ENCODE measurements at places on chromosomes 3 and 15.
A peak's percentile ranks its signal among the peaks of the same experiment; 100 is the strongest.

GRCh38 chr3:4738737-4739274 is 240.4 kb upstream of the BHLHE40 start:
- DNase-seq, result no peak

GRCh38 chr3:126798521-126798920 is 94.5 kb downstream of the CHCHD6 start:
- DNase-seq, result no peak

DNA sequence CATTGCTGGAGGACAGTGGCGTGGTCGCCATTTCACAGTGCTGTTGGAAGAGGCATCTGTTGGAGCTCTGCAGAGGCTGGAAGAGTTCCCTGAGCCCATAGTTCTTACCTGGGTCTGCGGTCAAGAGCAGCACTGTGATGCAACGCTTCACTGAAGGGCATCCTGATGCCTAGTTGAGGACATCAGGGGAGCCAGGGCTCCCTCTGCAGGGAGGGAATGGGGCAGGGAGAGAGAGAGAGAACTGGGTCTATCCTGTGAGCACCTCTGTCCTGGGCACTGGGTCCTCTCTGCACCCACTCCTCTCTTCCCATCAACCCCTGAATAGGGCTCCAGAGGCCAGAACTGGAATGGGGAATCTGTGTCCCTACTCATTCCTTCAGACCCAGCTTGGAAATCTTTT is 23.9 kb upstream of the MOBP start:
- no peak for DNase-seq

DNA sequence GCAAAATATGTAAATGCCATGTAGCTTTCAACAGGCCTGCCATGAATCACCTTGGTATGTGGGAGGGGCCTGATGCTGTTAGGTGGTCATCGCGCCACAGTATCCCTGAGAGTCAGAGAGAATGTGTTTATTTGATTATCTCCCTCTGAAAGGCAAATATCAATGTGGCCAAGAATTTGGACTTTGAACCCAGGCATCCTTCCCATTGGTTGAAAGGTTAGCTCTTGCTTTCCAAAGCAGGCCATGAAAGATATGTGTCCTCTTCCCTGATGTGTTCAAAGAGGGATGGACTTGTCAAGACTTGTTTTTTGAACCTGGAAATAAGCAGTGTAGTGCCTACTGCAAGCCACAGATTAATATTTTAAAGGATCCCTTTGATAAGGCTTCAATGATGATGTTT is 36.7 kb downstream of the SRP14 start:
- no peak for DNase-seq

GRCh38 chr15:41323611-41324010 is 8.8 kb downstream of the OIP5 start:
- no peak for DNase-seq

GRCh38 chr3:4309491-4310128 is 6.4 kb downstream of the SETMAR start:
- no peak for DNase-seq

DNA sequence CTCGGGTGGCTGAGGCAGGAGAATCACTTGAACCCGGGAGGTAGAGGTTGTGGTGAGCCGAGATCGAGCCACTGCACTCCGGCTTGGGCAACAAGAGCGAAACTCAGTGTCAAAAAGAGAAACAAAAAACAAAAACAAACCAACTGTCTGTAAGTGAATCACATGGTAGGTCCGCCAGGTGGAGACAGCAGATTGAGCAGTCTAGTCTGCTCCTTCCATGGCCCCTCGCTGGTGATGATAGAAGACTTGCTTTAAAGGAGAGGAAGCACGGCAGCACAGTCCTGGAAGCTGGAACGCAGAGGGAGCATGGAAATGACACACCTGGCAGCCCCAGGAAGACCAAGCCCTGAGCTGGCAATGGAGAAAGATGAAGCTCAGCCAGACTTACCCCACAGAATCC is 31.4 kb upstream of the MGLL start:
- DNase-seq, result no peak

DNA sequence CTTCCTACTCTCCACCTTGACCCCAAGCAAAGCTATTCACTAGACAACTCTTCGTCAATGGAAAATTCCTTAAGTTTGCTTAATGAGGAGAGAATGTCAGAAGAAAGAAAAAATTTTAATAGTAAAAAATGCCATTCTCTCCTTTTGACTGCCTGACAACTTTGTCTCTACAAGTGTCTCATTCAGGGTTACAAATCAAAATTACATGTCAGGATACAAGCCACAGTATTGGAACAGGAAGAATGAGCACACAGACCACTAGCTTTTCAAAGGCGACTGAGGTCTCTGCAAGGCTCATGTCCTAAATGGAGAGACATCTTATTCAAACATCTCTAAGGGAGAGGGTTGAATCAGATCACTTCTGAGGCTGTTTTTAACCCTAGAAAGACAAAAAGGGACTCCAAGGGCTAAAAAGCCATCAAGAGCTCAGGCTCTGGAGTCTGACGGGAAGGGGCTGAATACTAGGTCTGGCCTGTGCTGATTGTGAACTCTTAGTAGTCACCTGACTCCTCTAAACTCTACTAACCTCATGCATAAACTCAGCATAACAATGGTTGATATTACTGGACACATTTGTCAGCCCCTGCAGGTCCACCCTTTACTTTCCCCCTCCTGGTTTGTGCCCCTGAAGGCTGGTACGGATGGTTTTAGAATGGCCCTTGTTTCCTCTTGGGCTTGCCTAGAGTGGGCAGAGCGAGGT is 12.8 kb upstream of the MEIS2 start:
- no peak for DNase-seq

- no peak for DNase-seq
Measured at GRCh38 chr3:124131158-124131557, 139.2 kb upstream of the ROPN1 start.

DNA sequence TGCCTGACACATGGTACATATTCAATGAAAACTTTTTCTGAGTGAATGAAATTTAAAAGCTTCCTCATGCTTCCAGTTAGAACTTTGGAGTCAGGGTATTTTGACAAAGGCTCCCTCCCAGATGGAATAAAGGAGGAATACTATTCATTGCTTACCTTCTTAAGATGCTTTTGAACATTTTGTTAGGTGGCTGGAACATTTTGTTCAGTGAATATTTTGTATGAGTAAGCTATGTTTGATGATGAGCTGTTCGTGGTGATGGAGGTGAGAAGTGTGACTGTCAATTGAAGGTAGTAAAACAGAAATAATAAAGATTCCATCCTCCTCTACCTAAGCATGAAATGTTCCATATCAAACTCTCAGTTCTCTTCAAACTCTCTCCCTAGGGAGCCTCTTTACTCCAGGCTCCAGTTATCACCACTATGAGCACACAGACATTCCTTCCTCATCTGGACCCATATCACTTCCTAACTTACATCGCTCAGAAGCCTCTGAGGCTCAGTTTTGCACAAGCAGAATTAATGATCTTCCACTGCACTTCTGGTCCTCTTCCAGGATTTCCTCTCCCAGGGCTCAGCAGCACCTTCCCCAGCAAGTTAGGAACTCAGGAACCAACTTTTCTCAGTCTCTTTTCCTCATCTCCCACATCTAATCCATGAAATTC is 2.5 kb upstream of the AQP9 start:
- DNase-seq, result no peak

DNA sequence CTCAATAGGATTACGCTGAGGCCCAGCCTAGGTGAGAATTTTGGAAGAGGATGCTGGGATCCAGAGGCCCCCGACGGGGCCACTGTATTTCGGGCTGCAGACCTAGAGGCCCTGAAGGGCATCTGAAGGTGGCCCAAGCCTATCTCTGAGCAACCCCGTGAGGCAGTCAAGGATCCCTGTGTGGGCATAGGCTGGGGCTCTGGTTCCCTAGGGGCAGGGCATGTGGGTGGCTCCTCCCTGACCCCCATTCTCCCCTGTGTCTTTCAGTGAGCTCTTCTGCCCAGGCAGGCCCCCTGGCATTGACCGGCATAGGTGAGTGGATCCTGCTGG is 216.0 kb downstream of the SNRPN start:
- DNase-seq, result no peak

GRCh38 chr3:2993736-2994135 is 116.4 kb downstream of the IL5RA start:
- no peak for DNase-seq

DNA sequence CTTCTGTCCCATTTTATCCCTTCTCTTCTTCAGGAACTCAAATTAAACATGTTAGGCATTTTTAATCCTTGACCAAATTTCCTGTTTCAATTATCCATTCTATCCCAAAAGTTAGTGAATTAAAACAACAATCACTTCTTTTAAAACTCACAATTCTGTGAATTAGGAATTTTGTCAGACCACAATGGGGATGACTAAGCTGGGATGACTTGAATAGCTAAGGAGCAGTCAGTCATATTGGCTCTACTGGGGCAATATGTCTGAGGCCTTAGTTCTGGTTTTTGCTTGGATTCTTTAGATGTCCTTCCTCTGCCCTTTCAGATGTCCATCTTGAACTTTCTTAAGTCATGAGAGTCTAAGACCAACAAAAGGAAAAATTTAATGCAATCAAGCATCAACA is 178.2 kb upstream of the TGFBR2 start:
- no peak for DNase-seq

DNA sequence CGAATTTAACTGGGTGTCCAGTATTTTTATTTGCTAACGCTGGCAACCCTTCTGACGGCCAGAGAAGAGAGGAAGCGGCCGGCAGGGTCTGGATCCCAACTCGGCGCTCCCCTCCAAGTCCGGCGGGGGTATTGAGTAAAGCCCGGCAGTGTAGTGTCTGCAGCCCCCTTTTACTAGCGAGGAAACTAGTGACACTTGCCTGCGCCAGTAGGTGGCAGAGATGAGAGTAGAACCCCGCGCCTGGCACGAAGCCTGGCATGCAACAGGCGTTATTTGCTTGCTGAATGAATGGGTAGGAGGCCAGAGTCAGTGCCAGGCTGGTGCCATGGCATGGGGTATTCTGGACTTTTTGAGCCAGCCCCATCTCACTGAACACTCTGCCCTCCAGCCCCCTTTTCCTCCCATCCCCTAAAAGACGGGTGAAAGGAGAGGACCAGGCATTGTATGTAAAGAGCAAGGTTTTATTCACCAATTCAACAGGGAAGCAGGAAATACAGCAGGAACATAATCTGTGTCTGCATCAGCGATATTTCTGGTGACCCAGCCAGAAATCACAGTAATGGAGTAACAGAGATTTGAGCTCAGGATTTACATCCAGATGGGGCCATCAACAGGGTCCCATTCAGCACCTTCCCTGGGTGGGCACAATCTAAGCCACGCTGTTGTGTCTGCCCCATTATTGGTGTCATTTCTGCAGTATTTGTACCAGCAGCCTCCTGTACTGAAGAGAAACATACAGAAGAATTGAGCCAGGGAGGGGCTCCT is 788 bp upstream of the WDR73 start:
- peak; percentile 77 for DNase-seq

DNA sequence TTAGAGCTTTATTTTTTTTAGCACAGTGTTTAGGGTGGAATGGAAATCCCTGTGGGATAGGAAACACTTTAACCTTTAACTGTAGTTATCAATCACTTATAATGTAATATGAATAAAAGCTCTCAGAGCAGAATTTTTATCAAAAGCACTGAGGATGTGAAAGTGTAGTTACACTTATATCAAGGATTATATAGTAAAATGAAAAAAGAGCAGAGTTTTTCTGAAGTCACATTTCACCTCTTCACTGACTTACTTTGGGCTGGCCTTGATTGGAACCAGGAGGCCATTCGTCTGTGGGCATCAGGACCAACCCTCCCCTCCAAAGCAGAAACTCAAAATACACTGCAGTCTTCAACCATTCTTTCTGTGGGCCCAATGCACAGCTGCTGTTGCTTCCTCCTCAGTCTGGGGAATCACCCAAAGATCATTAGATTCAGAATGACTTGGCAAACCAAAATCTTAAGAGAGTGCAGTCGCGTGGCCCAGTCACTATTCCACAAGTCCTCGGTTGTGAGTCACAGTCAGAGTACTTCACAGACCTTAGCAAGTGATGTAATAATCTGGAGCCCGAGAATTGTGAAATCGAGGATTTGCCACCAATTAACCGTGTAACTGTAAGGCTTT is 132.6 kb upstream of the COL8A1 start:
- no peak for DNase-seq

GRCh38 chr3:143837076-143837475 is 11.2 kb downstream of the SLC9A9 start:
- no peak for DNase-seq

- peak; percentile 46 for DNase-seq
Measured at GRCh38 chr15:29364426-29365078, 94.9 kb upstream of the NSMCE3 start.

GRCh38 chr3:129014793-129015345 is 13.8 kb downstream of the EFCC1 start:
- DNase-seq, result no peak
